IMR-90 (cell line): ENCODE measurements at places on chromosomes 3 and 15. TPM values are rescaled to one million over a fixed set of nuclear protein-coding genes. Genes with fewer than 3 reads are reported as not detected.
A peak's percentile ranks its signal among the peaks of the same experiment; 100 is the strongest.

The VGLL3 gene
- 96.7 and 97.3 TPM in 2 replicates for total RNA-seq

The TGM5 gene
- total RNA-seq, result not detected in 2 replicates

- peak; percentile 52 for DNase-seq
These were observed 45.7 kb upstream of the RAB6B start for GRCh38 chr3:133941415-133941821.

DNA sequence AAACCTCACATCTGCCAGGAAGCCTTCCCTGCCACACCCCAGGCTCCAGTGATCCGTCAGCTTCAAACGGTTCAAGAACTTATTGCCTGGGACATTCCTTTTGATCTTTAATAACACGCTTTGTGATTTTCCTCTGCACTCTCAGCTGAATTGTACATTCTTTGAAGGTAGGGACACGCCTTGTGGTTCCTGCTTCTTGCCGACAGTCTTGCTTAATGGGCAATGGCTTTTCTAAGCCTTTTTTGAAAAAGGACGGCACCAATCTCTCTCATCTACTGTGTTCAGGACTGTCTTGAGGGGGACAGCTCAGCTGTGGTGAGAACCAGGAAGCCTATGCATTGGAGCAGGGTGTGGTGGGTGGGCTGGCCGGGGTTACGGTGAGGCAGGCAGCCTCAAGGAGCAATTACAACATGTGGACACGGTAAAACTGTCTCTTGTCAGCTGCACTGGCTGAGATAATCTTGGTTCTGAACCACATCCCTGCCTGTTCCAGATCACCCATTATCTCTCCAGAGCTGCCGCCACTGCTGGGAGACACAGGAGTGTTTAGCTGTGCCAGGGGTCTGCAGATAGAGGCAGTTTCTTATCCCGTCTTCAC is 46.0 kb upstream of the GLCE start:
- no peak for DNase-seq

The CX3CR1 gene
- total RNA-seq, result not detected in 2 replicates

GRCh38 chr3:12963231-12963896 is 109.9 kb downstream of the IQSEC1 start:
- no peak for DNase-seq

DNA sequence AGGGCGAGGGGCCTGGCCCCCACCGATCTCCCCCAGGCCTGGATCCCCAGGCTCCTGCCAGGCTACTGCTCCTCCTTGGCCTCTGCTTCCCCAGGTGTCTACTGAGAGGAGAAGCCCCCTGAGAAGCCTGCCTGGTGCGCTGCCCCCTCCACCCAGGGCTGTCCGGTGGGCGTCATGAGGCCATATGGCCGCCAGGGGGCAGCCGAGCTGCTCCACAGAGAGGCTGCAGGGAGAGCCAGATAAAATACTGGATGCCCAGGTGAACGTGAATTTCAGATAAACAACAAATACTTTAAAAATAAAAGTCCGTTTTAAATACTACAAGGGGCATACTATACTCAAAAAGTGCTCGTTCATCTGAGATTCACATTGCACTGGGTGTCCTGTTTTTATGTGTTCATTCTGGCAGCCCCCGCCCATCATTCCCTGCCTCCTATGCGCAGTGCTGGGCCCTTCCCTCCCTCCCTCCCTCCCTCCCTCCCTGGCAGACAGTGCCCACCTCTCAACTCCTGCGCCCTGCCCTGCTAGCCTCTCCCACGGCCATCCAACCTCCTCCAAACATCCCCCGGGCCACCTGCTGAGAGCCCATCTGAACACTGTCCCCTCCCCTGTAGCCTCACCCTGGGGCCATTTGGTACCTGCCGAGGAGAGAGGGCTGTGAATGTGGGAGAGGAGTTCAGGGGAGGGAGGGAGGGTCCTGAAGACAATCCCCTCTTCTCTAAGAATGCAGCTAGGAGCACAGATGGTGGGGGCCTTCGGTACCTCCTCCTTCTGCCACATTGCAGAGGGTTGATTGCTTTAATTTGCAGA is 29.6 kb downstream of the PSTPIP1 start:
- peak; percentile 27 for DNase-seq

DNA sequence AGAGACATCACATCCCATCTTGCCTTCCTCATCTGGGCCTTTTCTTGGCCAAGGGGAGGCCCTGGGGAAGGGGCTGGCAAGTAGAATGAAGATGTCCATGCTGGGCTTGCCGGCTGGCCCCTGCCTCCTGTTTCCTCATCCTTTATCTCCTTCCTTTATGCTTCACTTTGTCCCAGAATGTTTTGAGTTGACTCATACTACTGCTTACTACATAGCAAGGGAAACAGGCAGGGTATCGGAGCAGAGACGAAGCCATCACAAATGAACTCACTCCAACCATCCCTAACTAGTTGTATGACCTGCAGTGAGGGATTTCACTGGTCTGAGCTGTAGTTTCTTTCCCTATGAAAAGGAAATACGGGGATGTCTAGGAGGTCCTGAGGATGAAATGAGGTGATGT is 66.0 kb downstream of the CHDH start:
- peak; percentile 28 for DNase-seq

DNA sequence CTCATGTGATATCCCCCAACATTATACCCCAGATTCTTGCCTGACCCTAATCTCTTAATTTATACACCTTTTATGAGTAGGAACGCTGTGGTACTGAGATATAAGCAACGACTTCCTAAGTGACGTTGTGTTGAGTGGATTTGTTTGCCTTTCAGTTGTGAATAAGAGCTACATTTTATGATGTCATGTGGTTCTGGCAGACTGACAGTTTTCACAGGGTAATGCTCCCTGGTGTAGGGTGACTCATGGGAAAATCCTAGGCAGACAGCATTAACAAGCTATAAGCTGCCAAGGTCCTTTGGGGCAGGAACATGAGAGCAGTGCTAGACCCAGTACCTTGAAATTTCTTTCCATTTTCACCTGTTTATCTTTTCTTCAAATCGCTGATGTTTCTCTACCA is 11.2 kb downstream of the C3orf52 start:
- DNase-seq, result peak; percentile 100

DNA sequence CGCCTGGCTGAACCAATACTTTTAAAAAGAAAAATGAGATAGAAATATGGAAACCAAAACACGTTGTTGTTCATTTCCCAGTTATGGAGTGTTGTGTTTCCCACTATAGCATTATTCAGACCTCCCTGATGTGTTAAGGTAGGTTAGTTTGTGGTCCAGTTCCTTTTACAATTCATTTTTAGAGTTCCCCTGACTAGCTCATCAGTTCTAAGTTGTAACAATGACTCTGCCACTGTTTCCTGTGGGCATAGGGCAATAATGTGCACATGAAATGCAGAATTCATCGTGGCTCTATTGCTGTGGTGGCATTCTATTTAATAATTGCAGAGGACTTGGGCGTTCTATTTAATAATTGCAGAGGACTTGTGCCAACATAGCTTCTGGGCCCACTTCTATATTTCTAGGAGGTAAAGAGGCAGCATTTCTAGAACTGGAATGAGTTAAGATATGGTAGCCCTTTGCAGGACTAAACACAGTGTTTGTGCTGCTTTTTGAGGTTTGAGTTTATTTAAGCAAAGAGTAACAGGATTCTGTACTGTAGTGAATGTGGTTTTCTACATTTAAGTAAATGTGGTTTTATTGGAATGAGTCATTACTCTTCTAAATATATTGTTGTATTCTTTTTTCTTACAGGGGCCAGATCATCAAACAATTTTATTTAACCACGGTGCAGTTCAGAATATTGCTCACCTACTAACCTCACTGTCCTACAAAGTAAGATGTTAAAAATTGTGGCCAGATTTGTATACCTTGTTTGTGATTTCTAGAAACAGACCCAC is 47.5 kb downstream of the ARMC8 start:
- DNase-seq, result peak; percentile 76

DNA sequence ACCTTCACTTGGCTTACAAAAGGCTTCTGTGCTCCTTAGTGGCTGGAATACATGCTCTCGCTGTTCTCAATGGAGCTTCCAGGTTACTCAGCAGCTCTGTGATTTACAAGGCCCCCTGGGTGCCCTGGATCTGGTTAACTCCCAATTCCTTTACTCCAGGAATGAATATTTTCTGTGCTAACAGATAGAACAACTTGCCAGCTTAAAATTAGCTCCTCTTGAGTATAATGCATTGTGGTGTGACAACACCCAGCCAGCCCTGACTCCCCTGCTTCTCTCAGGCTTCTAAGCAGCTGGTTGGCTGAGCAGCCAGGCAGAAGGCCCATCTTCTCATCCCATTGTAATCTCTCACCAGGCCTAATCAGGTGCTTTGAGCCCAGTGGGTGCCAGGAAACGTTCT is 246.4 kb downstream of the ALCAM start:
- DNase-seq, result no peak
